ENCODE measurements at places on chromosomes 1 and 21.
A peak's percentile ranks its signal among the peaks of the same experiment; 100 is the strongest.

DNA sequence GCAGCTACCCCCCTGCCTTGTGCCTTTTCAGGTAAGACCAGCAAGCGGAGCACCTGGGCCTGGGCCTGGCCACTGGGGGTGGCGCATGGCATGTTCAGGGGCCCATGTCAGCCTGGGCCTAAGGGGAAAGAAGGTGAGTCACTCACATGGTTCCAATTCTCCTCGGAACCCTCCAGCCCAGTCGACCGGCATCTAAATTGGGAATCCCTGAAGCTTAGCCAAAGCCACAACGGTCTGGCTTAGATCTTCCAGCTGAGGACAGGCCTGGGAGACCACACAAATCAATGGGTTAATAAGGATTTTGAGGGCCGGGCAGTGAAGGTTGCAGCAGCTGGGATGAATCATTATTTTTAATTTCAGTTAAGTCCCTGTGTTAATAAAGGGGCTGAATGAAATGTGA lies 145.1 kb upstream of the SMYD2 start:
- DNase-seq = no peak
- H3K36me3 ChIP-seq = no peaks in the 10 kb centered on the region
- no peak overlapping the region for H3K4me3 ChIP-seq
- no peak overlapping the region for H3K27ac ChIP-seq

GRCh38 chr1:89633248-89633799 lies 404 bp downstream of the LRRC8C start:
- peak; percentile 87 for DNase-seq
- H3K4me3 ChIP-seq = peak overlapping the region; percentile 83
- no peaks in the 10 kb centered on the region for H3K36me3 ChIP-seq
- peak overlapping the region; percentile 69 for H3K27ac ChIP-seq
- peaks cover 15% of the 10 kb centered on the region for H3K4me1 ChIP-seq

- no peaks in the 10 kb centered on the region for H3K27me3 ChIP-seq
- no peaks in the 10 kb centered on the region for H3K36me3 ChIP-seq
- H3K4me3 ChIP-seq = no peak overlapping the region
- H3K4me1 ChIP-seq = no peaks in the 10 kb centered on the region
- DNase-seq = no peak
- H3K27ac ChIP-seq = no peak overlapping the region
Observed at GRCh38 chr1:101050869-101051268, 25.3 kb upstream of the DPH5 start.

DNA sequence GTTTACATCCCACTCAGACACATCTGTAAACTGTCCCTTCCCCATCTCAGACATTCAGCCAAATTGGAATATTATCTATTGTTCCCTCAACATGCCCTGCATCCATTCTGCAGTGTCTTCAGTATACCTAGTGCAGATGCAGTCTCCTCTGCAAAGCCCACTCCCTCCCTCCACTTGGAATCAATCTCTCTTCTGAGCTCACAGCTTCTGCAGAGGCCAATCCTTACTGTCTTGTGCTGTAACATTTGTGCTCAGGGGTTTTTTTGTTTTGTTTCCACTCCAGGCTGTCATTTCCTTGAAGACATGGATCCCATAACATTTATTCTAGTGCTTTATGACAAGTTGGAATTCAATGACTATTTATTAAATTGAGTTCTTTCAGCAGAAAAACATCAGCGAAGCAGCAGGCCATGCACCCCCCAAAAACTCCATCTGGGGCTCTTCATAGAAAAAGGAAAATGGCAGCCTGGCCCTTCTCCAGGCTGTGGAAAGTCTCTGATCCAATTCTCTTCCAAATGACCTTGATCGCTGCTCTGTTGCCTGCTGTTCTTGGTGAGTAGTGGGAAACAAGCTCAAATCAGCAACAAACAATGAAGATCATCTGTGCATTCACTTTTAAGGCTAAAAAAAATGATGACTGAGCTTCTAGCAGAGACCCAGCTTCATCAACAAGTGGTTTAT lies 8.7 kb downstream of the C4BPA start:
- no peak overlapping the region for H3K27ac ChIP-seq
- DNase-seq = no peak
- no peak overlapping the region for H3K4me3 ChIP-seq
- H3K27me3 ChIP-seq = peaks cover 28% of the 10 kb centered on the region
- H3K4me1 ChIP-seq = no peaks in the 10 kb centered on the region
- H3K36me3 ChIP-seq = no peaks in the 10 kb centered on the region

- peaks cover 23% of the 10 kb centered on the region for H3K27me3 ChIP-seq
- peaks cover 10% of the 10 kb centered on the region for H3K4me1 ChIP-seq
- H3K4me3 ChIP-seq = no peak overlapping the region
Observed at GRCh38 chr1:53473463-53473862, 14.3 kb downstream of the DMRTB1 start.

DNA sequence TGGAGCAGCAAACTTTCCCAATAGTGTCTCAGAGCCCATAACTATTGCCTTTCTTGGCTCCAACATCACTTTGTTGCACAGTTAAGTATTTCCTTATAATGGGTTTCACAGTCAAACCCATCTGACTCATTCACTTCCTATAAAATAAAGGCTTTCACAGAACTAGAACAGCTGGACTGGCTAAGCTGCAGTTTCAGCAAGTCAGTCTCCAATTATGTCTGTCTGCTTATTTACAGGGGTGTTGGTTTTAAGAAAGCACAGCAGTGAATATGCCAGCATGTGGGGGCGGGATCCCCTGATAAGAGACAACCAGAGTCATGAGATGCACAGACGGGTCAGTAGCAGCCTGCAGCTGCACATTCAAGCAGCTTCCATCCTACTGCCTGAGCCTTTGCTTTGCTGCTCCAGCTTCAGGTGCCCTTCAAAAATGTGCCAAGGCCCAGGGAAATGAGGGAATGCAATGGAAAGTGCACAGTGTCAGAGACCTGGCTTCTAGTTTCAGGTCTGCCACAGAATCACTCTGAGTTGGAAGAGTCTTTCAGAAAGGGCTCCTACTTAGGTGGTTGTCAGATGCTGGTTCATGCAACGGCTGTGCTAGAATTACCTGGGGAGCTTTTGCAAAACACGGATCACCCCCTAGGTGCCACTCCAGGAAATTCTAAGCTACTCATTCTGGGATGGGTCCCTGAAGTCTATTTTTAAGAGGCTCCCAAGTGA lies 24.8 kb downstream of the RNF19B start:
- no peak for DNase-seq
- no peaks in the 10 kb centered on the region for H3K27me3 ChIP-seq
- no peak overlapping the region for H3K27ac ChIP-seq
- H3K36me3 ChIP-seq = peaks cover 45% of the 10 kb centered on the region

DNA sequence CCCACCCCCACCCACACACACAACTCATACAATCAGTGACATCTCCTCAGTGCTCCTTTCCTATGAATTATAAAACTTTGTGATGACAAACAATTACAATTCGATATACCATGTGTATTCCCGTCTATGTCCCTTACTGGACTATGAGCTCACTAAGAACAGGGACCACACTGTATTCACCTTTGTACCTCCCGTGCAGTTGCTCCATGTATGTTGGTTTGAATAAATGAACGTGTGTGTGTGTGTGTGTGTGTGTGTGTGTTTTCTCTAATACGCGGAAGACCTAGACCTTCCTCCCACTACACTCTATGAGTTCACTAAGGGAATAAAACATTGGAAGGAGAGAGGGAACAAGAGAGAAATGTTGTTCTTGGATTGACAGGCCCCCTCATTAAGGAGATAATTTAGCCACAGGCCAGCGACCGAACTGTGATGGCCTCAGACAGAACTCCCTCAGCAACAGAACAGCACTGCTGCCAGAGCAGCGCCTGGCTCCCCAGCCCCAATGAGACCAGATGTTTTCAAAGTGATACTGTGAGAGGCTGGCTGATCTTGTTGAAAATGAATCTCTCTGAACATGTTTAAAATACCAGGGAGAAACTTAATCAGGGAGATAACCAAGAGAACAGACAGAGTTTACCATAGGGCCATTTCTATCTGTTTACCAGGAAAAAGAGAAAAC lies 21.7 kb downstream of the BCAR3 start:
- no peaks in the 10 kb centered on the region for H3K27me3 ChIP-seq
- H3K4me1 ChIP-seq = peaks cover 46% of the 10 kb centered on the region
- no peak for DNase-seq
- no peak overlapping the region for H3K4me3 ChIP-seq
- peak overlapping the region; percentile 66 for H3K27ac ChIP-seq
- peaks cover 4% of the 10 kb centered on the region for H3K36me3 ChIP-seq

- peaks cover 20% of the 10 kb centered on the region for H3K4me1 ChIP-seq
- H3K4me3 ChIP-seq = no peak overlapping the region
- no peak for DNase-seq
- H3K27ac ChIP-seq = no peak overlapping the region
- H3K27me3 ChIP-seq = no peaks in the 10 kb centered on the region
Observed at GRCh38 chr1:55375617-55376258, 160.6 kb upstream of the USP24 start.

- H3K27ac ChIP-seq = no peak overlapping the region
- H3K4me3 ChIP-seq = no peak overlapping the region
- H3K27me3 ChIP-seq = no peaks in the 10 kb centered on the region
- H3K4me1 ChIP-seq = no peaks in the 10 kb centered on the region
- no peaks in the 10 kb centered on the region for H3K36me3 ChIP-seq
Observed at GRCh38 chr1:195345149-195345548, 1263.1 kb downstream of the KCNT2 start.

- H3K27me3 ChIP-seq = peaks cover 3% of the 10 kb centered on the region
- no peaks in the 10 kb centered on the region for H3K4me1 ChIP-seq
Observed at GRCh38 chr1:199948587-199949280, 78.8 kb upstream of the NR5A2 start.

GRCh38 chr1:228923973-228924686 lies 188.9 kb downstream of the RHOU start:
- H3K27ac ChIP-seq = no peak overlapping the region
- H3K36me3 ChIP-seq = no peaks in the 10 kb centered on the region
- no peak for DNase-seq
- H3K4me1 ChIP-seq = no peaks in the 10 kb centered on the region
- H3K27me3 ChIP-seq = peaks cover 26% of the 10 kb centered on the region

- H3K4me1 ChIP-seq = no peaks in the 10 kb centered on the region
- DNase-seq = no peak
- no peaks in the 10 kb centered on the region for H3K36me3 ChIP-seq
- peaks cover 13% of the 10 kb centered on the region for H3K27me3 ChIP-seq
Observed at GRCh38 chr1:214027498-214027897, 39.7 kb downstream of the PROX1 start.

DNA sequence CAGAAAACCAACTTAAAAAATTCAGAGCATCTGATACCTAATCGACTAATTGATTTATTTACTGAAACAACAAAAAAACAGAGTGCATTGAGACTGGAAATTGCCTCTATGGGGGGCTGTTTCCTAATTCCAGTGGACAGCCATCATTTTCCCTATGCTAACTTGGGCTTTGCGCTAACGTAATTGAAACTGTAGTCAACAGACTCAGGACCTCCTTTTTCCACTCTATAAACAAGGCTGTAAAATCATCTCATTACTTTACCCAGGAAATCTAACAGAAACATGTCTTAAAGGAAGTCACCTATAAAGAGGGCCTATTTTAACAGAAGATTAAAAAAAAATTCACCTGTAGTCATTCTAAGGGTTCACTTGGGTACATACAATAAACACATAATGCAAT lies 2.1 kb downstream of the ERG start:
- peaks cover 72% of the 10 kb centered on the region for H3K4me1 ChIP-seq
- H3K36me3 ChIP-seq = no peaks in the 10 kb centered on the region

DNA sequence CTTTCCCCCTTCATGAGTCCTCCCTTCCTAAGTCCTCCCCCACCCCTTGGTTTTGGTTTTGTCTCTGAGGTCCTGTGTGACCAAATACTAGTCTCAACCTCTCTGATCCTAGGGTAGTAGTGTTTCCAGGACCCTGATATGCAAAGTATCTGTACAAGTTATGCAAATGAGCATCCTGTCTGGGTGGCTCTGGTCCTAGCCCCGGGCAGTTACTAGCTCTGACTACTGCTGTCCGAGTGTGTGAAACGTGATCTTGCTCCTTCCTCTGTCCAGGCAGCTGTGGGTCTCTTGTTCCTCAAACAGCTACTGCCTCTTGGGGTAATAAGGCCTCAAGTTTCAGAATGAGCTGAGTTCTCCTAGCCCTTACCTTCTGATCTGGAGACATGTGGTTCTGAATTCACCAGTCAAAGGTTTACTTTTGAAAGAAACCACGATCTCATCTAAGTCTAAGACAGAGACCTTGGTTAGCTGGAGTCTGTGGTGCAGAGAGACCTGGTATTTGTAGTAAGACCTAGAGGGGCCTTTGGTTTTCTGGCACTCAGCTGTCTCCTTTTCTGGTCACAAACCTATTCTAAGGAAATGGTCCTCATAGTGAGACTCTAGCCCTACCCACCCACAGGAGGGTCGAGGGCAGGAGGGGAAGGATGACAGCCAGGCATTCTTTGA lies 31.0 kb upstream of the IL19 start:
- no peak overlapping the region for H3K27ac ChIP-seq
- H3K27me3 ChIP-seq = no peaks in the 10 kb centered on the region
- H3K36me3 ChIP-seq = peaks cover 5% of the 10 kb centered on the region
- H3K4me1 ChIP-seq = peaks cover 16% of the 10 kb centered on the region
- no peak for DNase-seq
- H3K4me3 ChIP-seq = no peak overlapping the region

- peaks cover 4% of the 10 kb centered on the region for H3K27me3 ChIP-seq
- H3K4me3 ChIP-seq = no peak overlapping the region
- H3K36me3 ChIP-seq = no peaks in the 10 kb centered on the region
Observed at GRCh38 chr1:19029191-19030085, 73.0 kb upstream of the IFFO2 start.

DNA sequence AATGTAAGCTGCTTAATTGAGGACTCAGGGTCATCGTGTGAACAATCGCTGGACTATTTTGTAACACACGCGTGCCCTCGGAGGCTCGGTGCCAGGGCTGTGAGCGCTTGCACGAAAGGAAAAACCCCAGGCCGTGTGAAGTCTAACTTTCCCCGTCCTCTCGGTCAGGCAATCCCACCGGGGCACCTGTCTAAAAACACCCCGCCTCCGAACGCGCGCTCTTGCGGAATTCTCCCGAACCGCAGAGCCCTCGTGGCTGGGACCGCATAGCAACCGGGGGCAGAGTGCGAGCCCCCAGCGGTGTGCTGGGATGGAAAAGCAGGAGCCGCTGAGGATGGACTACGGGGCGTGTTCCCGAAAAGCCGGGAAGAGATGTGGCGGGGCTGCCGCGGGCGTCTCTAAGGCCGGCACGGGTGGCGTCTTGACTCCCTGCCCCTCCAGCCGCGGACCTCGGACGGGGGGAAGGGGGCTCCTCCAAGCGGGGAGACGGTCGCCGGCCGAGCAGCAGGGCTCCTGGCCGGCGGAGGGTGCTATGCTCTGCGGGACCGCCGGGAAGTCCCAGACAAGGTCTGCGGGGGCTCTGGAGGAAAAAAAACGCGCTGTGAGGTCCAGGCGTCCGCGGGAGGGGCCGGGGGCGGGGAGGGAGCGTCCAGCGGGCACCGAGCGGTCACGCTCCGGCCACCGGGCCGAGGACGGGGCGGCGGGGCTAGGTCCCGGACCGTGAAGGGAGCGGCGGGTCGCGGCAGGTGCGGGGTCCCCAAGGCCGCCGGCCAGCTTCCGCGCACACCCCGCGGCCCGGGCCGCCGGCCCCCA lies 936 bp downstream of the ZBTB21 start:
- no peaks in the 10 kb centered on the region for H3K27me3 ChIP-seq
- peak overlapping the region; percentile 83 for H3K27ac ChIP-seq
- peaks cover 10% of the 10 kb centered on the region for H3K36me3 ChIP-seq
- DNase-seq = no peak

GRCh38 chr1:25875154-25875855 lies at the start of gene PAQR7:
Gene PAQR7 (minus strand): TSS chr1:25875708. CDS start chr1:25863839, 11,869 bp downstream.
- no peak for DNase-seq
- H3K27me3 ChIP-seq = no peaks in the 10 kb centered on the region
- H3K4me3 ChIP-seq = peak within 1 kb of the TSS; percentile 87
- peak within 1 kb of the TSS; percentile 77 for H3K27ac ChIP-seq
- H3K36me3 ChIP-seq = no peaks in the 10 kb centered on the region
